ENCODE measurements at places on chromosomes 1 and 21.

DNA sequence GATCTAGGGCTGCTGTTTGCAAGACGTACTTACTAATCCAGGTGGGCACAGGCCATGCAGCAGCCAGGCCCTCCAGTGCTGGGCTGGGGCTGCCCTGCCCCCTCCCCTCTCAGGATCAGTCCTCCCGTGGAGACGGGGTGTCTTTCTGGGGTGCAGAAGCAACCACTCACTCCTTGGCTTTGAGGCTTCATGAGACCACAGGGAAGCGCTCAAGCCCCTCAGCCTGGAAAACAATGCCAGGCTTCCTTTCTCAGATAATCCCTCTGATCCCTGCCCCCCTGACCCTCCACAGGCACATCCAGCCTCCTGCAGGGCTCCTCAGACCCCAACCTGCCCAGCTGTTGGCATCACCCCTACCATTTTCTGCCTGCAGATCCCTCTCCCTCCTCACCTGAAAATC lies 13.9 kb upstream of the C2CD2 start:
- no peak for DNase-seq

GRCh38 chr1:207054491-207054890 lies 1.4 kb downstream of the PFKFB2 start:
- no peak for DNase-seq

DNA sequence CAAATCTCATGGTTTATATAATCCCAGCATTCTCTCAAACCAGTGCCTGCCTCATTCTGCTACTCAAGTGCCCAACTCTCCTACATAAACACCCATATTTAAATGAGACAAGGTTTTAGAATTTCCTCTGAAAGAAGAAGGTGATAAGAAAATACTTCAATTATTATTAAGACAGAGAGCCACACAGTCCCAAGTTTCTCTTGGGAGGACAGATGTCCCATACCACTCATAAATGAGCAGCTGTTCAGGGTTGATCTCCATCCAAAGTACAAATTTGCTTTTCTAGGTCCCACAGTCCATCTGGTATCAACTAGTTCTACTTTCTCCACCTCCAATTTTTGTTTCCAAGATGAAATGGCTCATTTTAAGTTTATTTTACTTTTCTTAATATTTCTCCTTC lies 11.3 kb downstream of the DCAF8 start:
- no peak for DNase-seq

DNA sequence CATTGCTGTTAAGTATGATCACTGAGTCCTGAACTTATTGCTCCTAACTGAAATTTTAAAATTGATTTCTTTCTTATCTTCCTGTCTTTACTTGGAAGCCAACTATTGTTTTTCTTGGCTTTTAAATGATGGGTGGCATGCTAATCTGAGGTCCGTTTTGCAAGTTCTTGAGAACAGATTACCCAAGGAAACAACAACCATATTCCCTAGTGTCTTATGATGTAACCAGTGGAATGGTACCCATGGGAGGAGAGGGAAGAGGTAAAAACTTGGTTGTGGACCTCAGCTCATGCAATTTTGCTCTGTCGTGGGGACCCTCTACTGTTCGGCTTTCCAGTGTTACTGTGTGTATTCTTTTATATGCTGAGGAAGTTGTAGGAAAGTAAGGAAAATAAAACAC lies 454.8 kb upstream of the ADAMTS5 start:
- no peak for DNase-seq

DNA sequence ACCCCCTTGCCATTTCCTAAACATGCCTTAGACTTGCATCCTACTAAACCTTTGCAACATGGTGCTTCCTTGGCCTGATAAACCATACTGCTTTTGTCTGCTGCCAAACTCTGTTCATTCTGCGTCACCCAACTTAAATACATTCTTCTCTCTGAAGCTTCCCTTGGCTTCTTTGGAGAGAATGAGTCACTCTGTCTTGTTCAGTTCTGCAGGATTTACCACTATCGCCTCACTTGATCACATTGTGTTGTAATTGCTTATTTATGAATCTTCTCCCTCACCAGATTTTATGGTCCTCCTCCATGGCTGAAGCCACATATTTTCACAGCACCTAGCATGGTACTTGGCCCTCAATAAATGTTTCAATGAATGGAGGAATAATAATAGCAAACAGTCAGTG lies 21.7 kb upstream of the TUT4 start:
- no peak for DNase-seq

DNA sequence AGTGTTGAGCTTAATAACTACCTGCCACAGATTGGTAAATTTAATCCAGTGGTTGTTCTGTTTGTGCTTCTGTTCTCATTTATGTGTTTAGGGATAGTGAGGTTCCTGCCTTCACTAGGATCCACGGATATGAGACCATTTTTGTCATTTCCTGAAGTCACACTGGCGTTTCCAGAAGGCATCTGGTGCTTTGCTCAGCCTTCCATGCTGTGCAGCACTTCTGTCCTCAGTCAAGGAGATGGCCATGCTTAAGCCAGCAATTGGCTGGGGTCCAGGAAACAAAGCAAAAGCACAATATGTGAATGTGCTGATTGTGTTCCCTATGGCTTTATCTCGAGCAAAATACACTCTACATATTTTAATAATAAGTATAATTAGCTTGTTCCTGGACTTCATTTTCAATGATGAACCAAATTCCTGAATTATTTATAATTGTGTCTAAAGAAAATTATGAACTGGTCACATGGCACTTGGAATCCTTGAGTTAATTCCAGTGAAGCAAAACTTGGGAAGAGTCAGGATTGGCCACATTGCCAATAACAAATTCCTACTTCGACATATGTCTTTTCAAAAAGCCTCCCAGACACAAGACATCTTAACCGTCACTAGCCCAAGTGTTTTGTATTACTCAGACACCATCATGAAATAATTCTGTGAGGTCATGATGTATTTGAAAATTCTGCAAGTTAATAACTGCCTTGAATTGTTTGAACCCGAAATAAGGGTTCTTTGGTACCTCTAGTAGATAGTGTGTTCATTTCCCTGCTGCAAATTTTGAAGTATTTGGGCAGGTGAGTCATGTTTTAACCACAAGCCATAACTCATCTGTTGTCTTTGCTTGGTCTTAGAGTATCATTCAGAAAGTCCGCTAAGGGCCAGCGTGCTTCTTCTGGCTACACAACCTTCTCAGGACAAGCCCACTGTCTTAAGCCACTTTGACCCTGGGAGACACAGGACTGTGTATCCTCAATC lies 412.4 kb downstream of the DISC1 start:
- no peak for DNase-seq

DNA sequence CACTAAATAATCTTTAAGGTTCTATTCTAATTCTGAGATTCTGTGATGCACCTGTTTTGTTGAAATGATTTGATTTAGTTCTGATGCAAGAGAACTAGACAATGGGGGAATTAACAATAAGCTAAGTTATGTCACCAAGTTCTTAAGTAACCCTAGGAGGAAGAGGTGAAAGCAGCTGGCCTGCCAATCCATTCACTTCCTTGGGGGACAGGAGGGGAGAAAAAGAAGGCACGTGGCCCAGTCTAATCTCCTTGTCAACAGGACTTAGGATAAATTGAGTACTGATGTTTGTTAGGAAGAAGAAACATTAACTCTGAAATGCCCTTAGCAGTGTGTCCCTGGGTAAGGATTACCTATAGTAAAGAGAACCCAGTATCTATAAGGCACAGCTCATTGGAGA lies 36.9 kb downstream of the TLCD4 start:
- DNase-seq = no peak
